ENCODE measurements at places on chromosomes 1 and 21. TPM values are rescaled to one million over a fixed set of nuclear protein-coding genes. Genes with fewer than 3 reads are reported as not detected.

The TMEM200B gene
- 12.5 TPM for total RNA-seq

The CRP gene
- total RNA-seq, result not detected

The UBE2U gene
- not detected for total RNA-seq

The RPTN gene
- not detected for total RNA-seq

The NHLH1 gene
- total RNA-seq, result not detected

All from cardiac ventricle fibroblast (primary cell).